Lung (tissue), 17 donors: ENCODE measurements at places on chromosomes 12 and 14. TPM values are rescaled to one million over a fixed set of nuclear protein-coding genes. Genes with fewer than 3 reads are reported as not detected.

ING4 gene
- 74.3 TPM for total RNA-seq

DNA sequence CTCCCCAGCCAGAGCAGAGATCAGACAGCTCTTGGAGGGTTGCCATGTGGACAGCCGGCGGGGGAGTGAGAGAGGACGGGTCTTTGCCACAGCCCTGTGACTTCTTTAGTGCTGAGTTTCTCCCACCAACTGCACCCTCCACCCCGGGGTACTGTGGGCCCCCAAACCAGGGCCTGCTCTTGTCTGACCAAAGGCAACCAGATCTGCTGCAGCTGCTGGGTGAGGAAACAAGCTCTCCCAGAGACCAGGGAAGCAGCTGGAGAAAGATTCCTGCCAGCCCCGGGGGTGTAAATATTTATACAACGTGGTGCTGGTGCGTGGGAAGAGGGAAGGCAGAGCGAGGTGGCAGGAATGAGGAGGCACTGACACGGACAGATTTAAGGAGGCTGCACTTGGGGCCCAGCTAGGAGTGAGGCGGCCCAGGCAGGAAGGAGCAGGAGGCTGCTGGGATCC, 14.3 kb upstream of the ZFP36L1 start:
- DNase-seq, result peak; percentile 90

ASCL1 gene
- total RNA-seq, result 0.88 TPM

CDCA3 gene
- 1.3 TPM for total RNA-seq

DNA sequence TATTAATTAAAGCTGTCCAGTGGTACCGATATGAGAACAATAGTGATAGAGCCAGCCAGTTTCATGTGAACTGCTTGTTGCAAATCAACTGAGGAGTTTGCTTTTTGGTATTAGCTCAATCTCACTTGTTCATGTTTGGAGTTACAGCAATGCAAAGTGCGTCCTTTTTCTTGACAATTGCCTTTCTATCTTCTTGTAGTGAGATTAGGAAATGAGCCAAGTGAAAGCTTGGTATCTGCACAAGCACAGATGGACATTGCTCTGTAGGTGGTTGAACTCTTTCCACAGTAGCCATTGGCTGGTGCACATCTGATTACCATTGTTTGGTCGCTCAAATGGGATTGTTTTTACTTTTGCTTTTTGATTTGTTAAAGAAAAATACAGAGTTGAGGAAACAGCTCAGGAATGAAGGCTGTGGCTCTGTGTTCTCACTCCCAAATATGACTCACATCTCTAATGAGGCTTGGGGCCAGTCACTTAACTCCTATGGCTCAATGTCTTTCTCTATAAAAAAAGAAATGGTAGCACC, 241.4 kb downstream of the BMP4 start:
- DNase-seq, result no peak

DNA sequence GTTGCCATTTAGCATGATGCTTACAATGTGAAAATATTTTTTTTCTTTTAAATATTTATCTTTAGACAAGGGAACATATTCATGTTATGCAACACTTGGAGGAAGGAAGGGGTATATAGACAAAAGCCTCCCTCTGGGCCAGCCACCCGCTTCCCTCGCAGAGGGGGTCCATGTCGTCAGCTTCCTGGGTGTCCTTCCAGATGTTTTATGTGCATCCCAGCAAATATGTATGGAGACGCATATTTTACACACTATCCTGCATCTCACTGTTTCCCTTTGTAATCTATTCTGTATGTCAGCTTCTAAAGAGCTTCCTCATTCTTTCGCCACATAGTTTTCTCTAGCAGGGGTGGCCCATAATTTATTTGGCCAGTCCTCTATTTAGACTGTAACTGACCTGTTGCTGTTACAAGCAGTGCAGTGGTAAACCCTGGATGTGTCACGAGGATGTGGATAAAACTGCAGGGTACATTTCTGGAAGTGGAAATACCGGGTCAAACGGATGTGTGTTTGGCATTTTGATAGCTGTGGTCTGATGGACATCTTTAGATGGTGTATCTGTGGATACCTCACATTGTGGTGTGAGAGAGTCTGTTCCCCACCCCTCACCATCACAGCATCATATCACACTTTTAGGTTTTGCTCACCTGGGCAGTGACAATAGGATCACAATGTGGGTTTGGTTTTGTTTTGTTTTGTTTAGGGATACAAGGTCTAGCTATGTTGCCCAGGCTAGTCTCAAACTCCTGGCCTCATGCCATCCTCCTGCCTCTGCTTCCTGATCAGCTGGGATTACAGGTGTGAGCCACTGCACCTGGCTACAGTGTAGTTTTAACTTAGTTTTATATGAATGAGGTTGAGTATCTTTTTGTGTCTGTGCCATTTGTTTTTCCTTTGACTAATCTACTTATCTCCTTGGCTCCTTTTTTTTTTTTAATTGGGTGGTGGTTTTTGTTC, 31.6 kb downstream of the FAM222A start:
- peak; percentile 94 for DNase-seq

DNA sequence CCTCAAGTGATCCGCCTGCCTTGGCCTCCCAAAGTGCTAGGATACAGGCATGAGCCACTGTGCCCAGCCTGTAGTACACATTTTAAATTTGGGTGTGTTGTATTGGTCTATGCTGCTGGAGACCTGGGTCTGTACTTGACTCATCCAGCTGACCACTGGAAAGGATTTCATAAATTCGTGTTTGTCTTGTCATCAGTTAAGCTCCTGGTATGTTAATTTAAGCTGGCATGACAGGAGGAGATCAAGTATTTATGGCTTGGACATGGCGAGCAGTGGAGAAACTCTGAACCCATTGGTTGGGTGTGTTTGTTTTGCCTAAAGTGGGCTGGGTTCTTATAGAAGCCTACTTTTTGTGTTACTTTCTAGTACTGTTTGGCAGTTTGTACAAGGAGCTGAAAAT, 24.2 kb downstream of the YY1 start:
- DNase-seq, result no peak

GRCh38 chr12:21831791-21832344, 57.4 kb upstream of the KCNJ8 start:
- peak; percentile 33 for DNase-seq

NTS gene
- total RNA-seq, result 0.86 TPM

GRCh38 chr14:70708717-70709570, 67.2 kb downstream of the TTC9 start:
- no peak for DNase-seq

IFI27 gene
- total RNA-seq, result 94.1 TPM

GRCh38 chr12:38269897-38270296, 46.7 kb upstream of the ALG10B start:
- no peak for DNase-seq

- DNase-seq, result peak; percentile 86
These were observed 143.1 kb downstream of the TPH2 start for GRCh38 chr12:72081777-72082176.

CCDC184 gene
- 3.0 TPM for total RNA-seq

GRCh38 chr14:96756745-96757144, 40.4 kb upstream of the VRK1 start:
- no peak for DNase-seq

- no peak for DNase-seq
These were observed 40.8 kb downstream of the CCDC92 start for GRCh38 chr12:123931686-123932321.

GRCh38 chr14:69059658-69060623, 80.8 kb upstream of the ACTN1 start:
- no peak for DNase-seq

- no peak for DNase-seq
These were observed 58.3 kb upstream of the PTPRB start for GRCh38 chr12:70695361-70696023.

DNA sequence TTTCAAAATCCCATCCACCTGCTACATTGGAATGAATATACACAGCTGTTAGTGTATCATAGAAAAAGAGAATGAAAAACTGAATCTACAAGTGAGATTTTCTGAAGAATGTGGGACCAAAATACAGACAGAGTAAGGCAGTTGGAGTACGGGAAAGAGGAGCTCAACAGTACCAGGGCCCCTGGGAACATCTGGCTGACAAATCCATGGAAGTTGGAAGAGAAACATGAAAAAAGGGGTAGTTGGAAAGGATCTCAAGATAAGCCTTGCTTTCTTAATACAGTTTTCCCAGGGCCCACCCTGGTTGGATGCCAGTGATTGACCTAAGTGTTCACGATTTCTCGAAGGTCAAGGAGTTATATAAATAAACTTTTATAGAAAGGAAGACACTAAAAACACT, 54.0 kb upstream of the SLCO1C1 start:
- no peak for DNase-seq

TEX52 gene
- not detected for total RNA-seq

DNA sequence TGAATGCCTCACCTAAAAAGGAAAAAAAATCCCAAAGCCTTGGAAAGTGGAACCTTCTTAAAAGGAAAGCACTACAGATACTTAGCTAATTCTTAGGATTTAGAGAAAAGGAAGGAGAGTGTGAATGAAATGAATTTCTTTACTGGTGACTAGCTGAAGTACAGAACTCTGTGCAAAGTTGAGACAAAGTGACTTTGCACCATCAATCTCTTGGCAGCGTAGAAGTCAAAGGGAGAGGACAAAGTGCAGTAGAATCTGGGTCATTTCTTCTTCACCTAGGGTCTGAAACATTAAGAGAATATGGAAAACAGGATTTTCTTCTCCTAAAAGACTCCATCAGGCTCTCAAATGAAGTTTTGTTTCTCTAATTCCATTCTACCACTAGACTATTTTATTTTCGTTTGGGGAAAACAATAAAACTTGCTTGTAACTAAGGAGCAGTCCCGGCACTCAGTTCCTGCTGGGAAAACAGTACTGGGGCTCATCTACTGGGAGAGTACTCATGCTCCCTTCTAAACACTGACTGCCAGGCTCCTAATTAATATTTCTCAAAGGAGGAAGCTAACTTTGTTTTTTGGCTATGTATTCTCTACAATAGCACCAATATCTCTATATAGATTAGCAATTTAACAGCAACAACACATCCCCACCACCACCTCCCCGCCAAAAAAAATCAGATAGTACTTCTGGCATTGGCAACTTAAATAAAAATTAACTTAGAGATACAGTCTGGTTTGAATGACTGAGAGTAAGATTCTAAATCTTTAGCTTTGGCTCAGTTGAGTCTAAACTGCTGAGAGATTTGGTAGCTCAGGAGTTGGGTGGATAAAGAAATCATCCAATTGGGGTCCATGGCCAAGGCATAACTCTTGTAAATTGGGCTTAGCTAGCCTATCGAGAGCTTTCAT, 110.7 kb downstream of the SLC15A5 start:
- DNase-seq, result no peak

- DNase-seq, result peak; percentile 7
These were observed 61.5 kb downstream of the MGAT4C start for GRCh38 chr12:86194721-86195120.

GRCh38 chr12:132238488-132238854, 90.9 kb downstream of the GALNT9 start:
- DNase-seq, result no peak

C12orf60 gene
- 2.4 TPM for total RNA-seq

GRCh38 chr14:101033446-101034165, 130.1 kb upstream of the RTL1 start:
- DNase-seq, result peak; percentile 9

GRCh38 chr12:74537707-74538385, at the start of gene ATXN7L3B:
Gene ATXN7L3B (plus strand): TSS chr12:74537835. CDS start chr12:74538113, 278 bp downstream.
- DNase-seq, result peak; percentile 97

DNA sequence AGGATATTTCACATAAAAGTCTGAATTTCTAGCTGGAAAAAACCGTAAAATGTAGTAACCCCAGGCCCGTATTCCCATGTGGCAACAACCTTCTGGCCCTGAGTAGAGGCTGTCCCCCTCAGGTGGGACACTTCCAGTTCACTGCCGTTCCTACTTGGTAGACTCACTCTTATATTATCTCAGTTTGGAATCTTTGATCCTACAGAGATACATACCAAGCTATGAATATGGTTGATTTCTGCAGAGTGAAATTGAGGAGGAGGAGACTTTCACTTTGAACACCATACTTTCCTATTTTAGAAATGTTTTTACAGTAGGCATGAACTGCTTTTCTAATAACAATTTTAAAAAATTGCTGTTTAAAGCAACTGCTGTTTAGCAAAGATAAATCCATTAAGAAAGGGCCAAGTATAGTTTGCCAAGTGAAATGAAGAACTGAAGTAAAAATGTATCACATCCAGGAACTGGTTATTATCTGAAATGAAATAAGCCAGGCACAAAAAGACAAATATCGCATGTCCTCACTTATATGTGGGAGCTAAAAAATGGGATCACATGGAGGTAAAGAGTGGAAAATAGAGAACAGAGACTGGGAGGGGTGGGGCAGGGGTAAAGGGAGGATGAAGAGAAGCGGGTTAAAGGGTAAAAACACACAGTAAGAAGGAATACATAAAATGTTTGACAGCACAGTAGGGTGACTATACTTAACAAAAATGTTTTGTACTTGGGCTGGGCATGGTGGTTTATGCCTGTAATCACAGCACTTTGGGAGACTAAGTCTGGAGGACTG, 92.8 kb upstream of the METAP2 start:
- DNase-seq, result no peak

DHRS2 gene
- total RNA-seq, result 0.67 TPM

- no peak for DNase-seq
These were observed 15.4 kb upstream of the OAS1 start for GRCh38 chr12:112891093-112892024.
